ENCODE measurements at places on chromosomes 5 and 9. TPM values are rescaled to one million over a fixed set of nuclear protein-coding genes. Genes with fewer than 3 reads are reported as not detected.

DNA sequence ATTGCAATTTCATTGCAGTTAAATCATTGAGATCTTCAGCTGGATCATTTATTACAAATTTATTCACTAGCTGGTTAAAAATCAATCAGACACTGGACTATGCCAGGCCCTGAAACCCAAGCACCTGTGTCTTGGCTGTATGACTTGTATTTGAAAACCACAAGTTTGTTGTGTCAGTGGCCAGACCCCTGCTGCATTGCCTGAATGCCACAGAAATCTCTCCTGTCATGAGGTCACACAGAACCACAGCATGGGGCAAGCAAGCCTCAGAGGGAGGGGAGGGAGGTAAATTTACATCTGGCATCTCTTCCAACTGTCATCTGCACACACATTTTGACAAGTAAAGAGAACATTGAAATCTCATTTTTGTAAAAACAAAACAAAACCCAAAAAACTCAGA lies 90.0 kb downstream of the ARRDC3 start:
- H3K27ac ChIP-seq, result no peak overlapping the region
- peak; percentile 57 for DNase-seq
- H3K27me3 ChIP-seq, result no peaks in the 10 kb centered on the region
- H3K4me1 ChIP-seq, result peaks cover 4% of the 10 kb centered on the region

- DNase-seq, result no peak
- H3K27me3 ChIP-seq, result no peaks in the 10 kb centered on the region
- no peak overlapping the region for H3K4me3 ChIP-seq
- no peaks in the 10 kb centered on the region for H3K4me1 ChIP-seq
- H3K27ac ChIP-seq, result no peak overlapping the region
Measured at GRCh38 chr5:11305245-11305644, 544.2 kb upstream of the DAP start.

The SLC2A8 gene
- total RNA-seq, result 34.1 TPM

DNA sequence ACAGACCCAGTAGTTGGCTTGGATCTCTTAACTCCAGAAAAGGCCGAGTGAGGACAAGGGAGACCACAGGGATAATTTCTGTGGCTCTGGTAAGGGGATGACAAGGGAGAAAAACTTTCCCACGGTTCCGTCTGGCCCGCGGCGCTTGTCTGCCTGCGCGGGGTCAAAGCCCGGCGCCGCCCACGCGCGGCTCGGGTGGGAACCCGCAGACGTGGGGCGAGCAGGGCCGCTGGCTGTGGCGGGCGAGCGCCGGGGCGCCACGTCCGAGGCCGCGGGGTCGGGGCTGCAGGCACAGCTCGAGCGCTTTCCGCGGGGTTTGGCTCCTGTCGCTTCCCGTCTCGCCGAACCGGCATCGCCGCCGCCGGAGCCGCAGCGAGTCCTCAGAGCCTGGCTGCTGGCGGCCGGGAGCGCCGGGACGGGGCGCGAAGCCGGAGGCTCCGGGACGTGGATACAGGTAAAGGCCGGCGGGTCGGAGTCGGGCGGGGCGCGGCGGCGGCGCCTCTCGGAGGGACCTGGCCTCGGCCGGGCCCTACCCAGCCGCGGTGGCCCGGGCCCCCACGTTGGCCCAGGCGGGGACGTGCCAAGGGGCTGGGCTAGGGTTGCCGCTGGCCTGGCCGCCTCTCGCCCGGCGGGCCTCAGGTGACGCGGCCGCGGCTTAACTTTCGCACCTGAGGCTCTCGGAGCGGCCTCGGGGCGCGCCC lies at the start of gene RNF180:
Gene RNF180, plus strand, starts transcription at position 344 of the 701 bp plus-strand sequence. CDS start 34,965 bp downstream, outside the sequence.
- peak within 1 kb of the TSS; percentile 77 for H3K4me3 ChIP-seq
- no peaks in the 10 kb centered on the region for H3K36me3 ChIP-seq
- H3K27ac ChIP-seq, result no peak within 1 kb of the TSS
- H3K4me1 ChIP-seq, result no peaks in the 10 kb centered on the region
- DNase-seq, result peak; percentile 87
- H3K27me3 ChIP-seq, result peaks cover 37% of the 10 kb centered on the region

Data from GM23338 (cell line).